Activated naive CD8-positive, alpha-beta T cell treated with anti-CD3 and anti-CD28 coated beads, Interleukin-2, amount 10 ng/mL, durations not matched to agents 7 days and 5 days (primary cell): ENCODE measurements at places on chromosomes 3 and 15. TPM values are rescaled to one million over a fixed set of nuclear protein-coding genes. Genes with fewer than 3 reads are reported as not detected.

The SEC11A gene
- 99.1 TPM for total RNA-seq

The GP9 gene
- total RNA-seq: not detected

The HRG gene
- total RNA-seq: not detected

The SOX2 gene
- not detected for total RNA-seq

The CCDC80 gene
- not detected for total RNA-seq

The SYNPR gene
- total RNA-seq: not detected

The NR2E3 gene
- total RNA-seq: not detected

The SOX14 gene
- total RNA-seq: not detected

The CHMP2B gene
- 22.9 TPM for total RNA-seq

The PRKAR2A gene
- 37.6 TPM for total RNA-seq

The CKMT1B gene
- total RNA-seq: not detected

The GOLGA8J gene
- 0.80 TPM for total RNA-seq

The SEMA3F gene
- not detected for total RNA-seq

The UROC1 gene
- total RNA-seq: not detected

The LRIG1 gene
- total RNA-seq: 27.0 TPM

DNA sequence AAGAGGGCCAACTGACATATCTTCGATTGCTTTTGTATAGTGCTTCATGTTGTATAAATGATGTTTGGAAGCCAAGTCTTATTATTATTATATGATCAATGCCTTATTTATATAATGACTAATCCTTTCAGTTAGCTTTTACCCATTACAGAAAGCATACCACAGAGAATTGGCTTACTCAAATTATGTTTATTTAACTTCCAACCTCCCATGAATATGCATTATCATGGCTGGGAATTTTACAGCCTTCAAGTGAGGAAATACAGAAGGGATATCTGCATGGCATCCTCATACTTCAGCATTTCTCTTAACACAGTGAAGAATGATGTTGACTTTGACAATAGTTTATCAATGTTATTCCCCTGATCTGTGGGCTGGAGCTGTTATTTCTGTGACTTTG lies 225.9 kb upstream of the GAP43 start:
- no peak for DNase-seq

- no peak for DNase-seq
These were observed 6.3 kb upstream of the TLE3 start for GRCh38 chr15:70103880-70104626.

- DNase-seq: no peak
These were observed 185.9 kb downstream of the MEX3B start for GRCh38 chr15:81859737-81860516.

GRCh38 chr3:173009410-173009809 lies 131.6 kb downstream of the SPATA16 start:
- DNase-seq: no peak

- no peak for DNase-seq
These were observed 1.2 kb upstream of the ZBED2 start for GRCh38 chr3:111596328-111596727.

DNA sequence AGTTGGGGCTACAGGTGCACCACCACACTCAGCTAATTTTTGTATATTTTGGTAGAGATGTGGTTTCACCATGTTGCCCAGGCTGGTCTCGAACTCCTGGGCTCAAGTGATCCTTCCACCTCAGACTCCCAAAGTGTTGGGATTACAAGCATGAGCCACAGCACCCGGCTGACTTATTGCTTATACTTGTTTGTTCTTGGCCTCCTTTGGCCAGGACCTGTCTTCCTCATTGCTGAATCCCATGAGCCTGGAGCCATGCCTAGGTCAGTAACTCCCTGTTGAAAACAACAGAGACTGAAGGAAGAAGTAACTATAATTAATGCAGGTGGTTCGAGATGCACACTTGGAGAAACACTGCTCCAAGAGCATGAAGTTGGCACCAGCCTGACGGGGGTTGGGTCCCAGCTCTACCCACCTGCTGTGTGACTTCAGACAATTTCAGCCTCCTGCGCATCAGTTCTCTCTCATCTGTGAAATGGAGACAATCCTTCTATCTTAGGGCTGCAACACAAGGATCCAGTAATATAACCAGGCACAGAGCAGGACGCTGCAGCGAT lies 38.9 kb downstream of the CPN2 start:
- DNase-seq: no peak

GRCh38 chr15:42548249-42549031 lies at the start of the genes HAUS2 and LRRC57:
HAUS2 (plus strand) TSS chr15:42548838; CDS start chr15:42548873, 35 bp downstream.
LRRC57 (minus strand) TSS chr15:42548793; CDS start chr15:42548434, 359 bp downstream.
- peak; percentile 93 for DNase-seq

- no peak for DNase-seq
These were observed 208.6 kb upstream of the TOPAZ1 start for GRCh38 chr3:44033123-44033522.

- no peak for DNase-seq
These were observed 54.5 kb downstream of the ALDH1A2 start for GRCh38 chr15:58010983-58011382.

DNA sequence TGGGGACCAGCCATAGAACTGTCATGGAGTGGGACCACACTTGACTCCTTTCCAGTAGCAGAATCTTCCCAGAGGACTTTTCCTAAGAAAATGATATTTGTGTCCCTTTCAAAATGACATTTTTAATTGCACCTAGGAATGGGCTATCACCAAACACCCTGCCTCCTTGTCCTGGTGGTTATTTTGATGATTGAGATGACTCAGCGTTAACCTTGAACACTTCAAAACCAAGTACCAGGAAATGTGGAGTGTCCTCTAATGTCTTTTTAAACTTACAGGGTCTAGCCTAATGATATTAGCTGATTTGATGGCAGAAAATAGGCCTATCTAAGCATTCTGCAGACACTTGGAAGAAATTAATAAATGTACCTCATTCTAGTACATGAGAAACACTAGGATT lies 90.7 kb downstream of the HHLA2 start:
- no peak for DNase-seq

DNA sequence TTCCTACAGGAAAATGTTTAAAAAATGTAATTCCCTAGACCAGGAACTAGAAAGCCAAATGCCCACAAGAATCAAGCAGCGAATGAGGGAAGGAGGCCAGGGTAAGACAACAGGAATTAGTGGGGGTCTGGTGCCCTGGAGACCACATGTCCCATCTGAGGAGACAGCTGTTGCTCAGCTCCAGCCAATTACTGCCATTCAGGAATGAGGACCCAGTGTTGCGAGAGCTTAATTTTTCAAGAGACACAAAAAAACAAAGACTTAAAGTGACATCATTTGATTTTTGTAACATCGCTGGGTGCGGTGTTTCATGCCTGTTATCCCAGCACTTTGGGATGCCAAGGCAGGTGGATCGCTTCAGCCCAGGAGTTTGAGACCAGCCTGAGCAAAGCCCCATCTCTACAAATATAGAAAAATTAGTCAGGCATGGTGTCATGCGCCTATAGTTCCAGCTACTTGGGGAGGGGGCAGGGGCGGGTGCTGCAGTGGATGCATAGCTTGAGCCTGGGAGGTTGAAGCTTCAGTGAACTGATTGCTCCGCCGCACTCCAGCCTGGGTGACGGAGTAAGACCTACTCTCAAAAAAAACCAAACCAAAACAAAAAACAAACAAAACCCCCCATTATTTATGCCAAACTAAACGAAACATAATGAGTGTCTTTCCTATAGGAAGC lies 52.8 kb upstream of the LRIG1 start:
- DNase-seq: no peak

GRCh38 chr15:35722501-35722900 lies 176.5 kb upstream of the DPH6 start:
- DNase-seq: no peak

GRCh38 chr3:123296836-123297626 lies 95.3 kb downstream of the SEC22A start:
- no peak for DNase-seq

GRCh38 chr15:52668133-52668532 lies 11.1 kb downstream of the ATOSA start:
- DNase-seq: no peak

DNA sequence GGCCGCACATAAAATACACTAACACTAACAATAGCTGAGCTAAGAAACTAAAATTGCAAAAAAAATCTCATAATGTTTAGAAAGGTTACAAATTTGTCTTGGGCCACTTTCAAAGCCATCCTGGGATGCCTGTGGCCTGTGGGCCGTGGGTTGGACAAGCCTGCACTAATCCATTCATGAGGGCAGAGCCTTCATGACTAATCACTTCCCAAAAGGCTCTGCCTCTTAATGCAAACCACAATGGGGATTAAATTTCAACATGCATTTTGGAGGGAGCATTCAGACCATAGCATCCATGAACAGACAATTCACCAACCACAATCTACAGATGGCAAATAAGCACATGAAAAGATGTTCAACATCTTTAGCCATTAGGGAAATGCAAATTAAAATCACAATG lies 128.2 kb downstream of the SUCLG2 start:
- no peak for DNase-seq

DNA sequence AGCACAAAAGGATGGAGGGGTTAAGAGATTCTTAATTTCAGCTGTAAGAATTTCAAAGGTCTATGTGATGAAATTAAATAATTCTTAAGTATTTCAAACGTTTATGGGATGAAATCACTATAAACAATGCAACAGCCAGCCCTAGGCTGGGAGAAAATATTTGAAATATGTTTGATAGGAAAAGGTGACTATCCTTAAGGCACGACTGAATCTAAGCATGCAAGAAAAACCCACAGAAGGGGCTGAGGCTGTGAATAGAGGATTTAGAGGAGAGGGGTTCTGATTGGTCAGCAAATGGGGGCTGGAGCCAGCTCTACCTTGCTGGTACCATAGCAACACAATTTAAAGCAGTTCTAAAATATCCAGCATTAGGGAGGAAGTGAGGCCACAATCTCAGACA lies 220.8 kb upstream of the ATP10A start:
- no peak for DNase-seq

DNA sequence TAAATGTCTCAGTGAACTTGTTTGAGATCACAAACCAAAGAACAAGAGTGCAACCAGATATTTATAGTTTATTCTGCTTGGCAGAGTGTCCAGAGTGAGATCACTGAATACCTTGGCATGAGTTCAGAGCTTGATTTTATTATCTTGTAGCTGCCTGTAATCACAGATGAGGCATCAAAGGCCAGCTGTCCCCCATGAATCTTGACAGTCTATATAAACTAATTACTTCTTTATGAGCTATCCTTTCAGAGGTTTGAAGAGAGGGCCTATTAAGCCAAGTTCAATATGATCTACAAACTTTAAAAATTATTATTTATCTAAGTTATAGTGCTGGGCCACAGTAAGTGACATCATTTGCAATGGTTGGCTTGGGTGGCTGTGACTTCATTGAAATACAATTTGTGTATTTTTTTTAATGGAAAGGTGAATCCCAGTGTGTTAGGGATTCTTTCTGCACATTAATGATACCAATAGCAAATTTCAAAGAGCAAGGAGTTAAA lies 251.5 kb downstream of the CLSTN2 start:
- DNase-seq: no peak

GRCh38 chr3:183697610-183698317 lies at the start of gene YEATS2:
YEATS2 (plus strand) TSS chr3:183697797; CDS start chr3:183715163, 17,366 bp downstream.
- DNase-seq: peak; percentile 85

DNA sequence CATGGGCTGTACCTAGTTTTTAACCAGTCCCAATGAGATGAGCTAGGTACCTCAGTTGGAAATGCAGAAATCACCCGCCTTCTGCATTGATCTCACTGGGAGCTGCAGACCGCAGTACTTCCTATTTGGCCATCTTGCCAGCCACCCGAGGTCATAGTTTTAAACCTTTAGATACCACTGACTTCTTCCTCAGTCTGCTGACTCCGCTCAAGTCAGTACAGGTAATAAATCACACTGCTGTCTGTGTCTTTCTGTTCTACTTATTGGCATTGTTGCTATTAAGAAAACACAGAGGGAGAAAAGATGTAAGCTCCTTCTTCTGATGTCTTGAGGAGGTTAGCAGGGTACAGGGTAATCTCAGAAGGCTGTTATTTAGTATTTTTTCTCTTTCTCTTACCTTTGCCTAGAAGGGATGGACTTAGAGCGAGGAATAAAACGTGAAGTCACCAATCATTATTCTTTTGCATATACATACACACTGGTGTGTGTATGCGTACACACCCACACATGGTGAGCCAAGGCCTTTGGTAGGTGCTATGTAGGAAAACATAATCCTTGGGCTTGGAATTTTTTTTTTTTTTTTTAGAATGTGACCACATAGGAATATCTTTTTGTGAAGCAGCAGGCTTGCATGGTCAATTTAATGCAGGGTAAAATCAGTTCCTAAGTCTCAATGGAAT lies 197.2 kb downstream of the EDEM1 start:
- DNase-seq: no peak

DNA sequence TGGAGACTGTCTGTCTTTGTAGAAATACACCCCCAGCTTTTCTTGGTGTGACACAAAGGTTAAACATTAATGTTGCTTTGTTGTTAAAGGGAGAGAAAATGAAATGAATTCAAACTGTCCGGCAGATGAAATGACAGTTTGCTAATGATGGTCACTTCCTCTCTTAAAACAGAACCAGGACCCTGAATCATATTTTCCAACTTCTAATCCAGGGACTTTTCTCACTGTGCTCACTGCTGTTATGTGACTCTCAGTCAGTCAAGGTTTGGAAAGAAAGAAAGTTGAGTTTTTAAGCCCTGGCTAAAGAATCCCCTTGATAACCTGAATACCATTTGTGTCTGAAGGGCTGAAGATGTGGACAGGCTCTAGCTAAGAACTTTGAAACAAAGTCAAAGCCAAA lies 215.8 kb downstream of the AGBL1 start:
- DNase-seq: no peak
